GM12892 (cell line): ENCODE measurements at places on chromosomes 1 and 21.
A peak's percentile ranks its signal among the peaks of the same experiment; 100 is the strongest.

GRCh38 chr1:241934201-241934848, 23.2 kb upstream of the BECN2 start:
- no peak for DNase-seq

DNA sequence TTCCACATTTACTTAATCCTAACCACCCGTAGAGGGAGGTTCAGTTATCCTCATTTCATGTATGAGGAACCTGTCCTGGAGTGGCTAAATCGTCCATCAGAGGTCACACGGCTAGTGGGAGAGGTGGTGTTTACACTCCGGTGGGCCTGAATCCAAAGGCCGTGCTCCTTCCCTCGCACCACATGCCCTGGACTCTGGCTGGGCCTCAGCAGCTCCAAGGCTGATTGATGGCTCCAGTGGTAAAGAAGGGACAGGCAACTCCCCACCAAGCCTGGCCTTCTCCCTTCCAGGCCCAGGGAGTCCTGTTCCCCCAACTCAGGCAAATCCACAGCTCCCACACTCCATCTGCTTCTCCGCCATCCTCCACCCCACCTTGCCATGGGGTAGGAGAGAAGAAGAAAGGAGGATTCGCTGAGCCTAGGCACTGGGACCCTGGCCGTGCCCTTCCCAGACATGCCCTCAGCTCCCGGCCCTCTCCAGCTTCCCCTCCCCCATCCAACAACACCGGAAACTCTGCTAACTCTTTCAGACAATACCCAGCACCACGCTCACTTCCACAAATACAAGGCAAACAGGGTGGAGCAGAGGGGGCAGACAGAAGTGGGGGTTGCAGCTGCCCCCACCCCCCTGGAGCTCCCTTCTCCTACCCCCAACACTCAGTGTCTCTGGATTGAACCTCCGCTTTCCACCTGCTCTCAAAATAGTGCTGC, 10.9 kb downstream of the ARHGEF2 start:
- DNase-seq: no peak

- DNase-seq: no peak
Observed at GRCh38 chr1:70528590-70529333, 117.7 kb downstream of the CTH start.

DNA sequence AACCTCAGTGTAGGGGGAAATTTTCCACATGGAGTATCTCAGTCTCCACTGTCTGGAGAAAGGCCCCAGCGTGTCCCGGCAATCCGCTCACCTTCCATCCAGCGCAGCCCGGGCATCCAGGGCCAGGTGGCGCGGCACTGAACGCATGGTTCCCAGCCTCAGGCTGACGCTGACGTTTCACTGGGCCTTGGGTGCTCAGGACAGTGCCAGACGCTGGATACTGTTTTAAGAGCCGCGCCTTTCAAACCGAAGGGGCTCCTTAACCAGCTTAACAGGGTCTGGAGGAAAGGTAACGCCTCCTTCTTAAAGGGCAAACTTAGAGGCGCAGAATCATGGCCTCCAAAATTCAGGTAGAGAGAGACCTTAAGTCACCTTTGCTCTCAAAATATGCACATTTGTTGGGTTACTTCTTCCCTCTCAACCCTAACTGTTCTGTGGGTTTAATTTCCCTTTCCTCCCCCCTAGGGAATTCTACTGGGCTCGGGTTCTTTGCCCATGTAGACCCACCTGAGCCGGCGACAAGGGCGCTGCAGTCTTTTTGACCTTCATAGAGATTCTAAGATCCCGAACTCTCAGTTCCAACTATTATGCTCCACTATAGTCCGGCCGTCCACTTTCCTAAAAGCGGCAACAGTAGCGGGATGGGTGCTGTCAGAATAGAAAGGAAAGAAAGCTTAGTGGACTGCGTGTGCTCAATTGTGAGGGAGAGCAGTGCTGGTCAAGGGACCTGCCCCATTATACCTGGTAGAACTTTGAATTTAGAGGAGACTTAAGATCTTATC, 3.5 kb upstream of the LHX9 start:
- DNase-seq: no peak

DNA sequence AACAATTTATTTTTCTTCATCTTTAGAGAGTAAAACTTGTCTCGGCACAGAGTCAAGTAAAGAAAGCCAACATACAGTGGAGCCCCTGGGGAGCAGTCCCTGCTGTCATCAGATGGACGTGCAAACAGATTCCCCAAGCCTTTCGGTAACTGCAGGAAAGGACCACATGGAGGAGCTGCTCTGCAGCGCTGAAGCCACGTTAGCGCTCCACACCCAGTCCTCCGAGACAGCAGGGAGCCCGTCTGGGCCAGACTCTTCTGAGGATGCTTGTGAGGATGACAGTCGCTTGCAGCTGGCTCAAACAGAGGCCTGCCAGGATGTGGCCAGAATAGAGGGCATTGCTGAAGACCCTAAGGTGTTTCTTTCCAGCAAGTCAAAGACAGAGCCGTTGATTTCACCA, 77.1 kb upstream of the SCCPDH start:
- DNase-seq: no peak

GRCh38 chr1:210730023-210730422, 401.3 kb downstream of the HHAT start:
- DNase-seq: no peak

- no peak for DNase-seq
Observed at GRCh38 chr1:71498542-71498941, 417.7 kb upstream of the ZRANB2 start.

DNA sequence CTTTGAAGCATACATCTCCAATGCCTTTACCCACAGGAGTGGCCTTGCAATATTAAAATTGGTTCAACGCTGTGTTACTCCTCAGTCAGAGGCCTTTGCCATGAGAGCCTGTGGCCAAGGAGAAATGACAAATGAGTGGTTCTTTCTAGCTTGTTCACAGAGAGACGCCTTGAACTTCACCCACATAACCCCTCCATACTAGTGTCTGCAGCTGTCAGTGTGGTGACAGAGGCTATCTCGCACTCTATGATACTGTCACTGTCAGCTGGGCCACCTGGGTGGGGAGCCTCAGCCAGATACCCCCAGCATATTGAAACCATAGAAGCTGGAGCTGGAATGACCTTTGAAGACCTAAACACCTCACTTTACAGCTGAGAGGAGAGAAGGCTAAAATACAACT, 57.4 kb upstream of the LBR start:
- DNase-seq: no peak

- DNase-seq: no peak
Observed at GRCh38 chr1:43604192-43604591, 45.8 kb upstream of the KDM4A start.

DNA sequence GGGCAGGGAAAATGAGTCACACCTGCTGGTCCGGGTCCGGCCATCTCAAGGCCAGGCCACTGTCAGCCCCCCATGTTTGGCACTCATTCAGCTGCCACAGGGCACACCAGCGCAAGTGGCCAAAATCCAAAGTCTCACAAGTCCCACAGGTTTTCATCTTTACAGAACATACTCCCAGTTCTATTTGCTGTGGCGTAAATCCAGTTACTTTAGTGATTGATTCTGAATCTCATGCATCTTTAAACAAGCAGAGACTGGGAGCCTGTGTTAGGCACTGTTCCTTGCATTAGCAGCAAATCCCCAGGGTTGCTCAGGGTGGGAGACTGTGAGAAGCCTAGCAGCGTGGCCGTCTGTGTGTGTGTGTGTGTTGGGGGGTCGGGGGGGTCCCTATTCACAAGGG, 1.1 kb upstream of the SLC2A5 start:
- no peak for DNase-seq

GRCh38 chr21:16568244-16568643, 838.5 kb downstream of the USP25 start:
- no peak for DNase-seq

GRCh38 chr21:32772281-32773047, 909 bp upstream of the PAXBP1 start:
- peak; percentile 32 for DNase-seq

DNA sequence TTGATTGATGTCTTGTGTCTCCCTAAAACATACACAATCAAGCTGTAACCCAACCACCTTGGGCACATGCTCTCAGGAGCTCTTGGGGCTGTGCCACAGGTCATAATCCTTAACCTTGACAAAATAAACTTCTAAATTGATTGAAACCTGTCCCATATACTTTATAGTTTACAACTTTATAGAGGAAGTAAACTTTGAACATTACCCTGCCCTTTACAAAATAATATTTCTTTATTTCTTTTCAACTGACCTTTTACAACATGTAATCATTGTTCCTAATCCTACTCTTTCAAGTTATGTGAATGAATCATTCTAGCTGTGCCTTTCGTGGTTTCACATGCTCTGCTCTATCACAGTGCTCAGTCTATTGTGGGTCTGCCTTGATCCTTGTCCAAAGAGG, 118.3 kb upstream of the ATP1A1 start:
- DNase-seq: no peak

DNA sequence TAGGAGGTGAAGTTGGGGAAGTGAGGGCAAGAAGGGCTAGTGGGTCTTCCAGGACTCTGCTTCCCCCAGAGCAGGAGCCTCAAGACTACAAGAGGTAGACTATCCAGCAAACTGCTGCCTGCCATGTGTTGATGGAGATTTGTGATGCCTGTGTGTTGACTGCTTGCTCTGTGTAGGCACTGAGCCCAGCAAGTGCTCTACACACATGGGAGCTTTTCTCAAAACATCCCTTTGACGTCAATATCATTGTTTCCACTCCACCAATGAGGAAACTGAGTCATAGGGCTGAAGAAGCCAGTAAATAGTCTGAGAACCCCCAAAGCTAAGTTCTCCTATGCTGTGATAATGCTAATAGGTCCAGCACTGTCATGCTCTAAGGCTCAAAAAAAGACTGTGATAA, 207.2 kb upstream of the NFIA start:
- DNase-seq: no peak

GRCh38 chr1:86296305-86297205, 99.6 kb downstream of the ODF2L start:
- DNase-seq: no peak

DNA sequence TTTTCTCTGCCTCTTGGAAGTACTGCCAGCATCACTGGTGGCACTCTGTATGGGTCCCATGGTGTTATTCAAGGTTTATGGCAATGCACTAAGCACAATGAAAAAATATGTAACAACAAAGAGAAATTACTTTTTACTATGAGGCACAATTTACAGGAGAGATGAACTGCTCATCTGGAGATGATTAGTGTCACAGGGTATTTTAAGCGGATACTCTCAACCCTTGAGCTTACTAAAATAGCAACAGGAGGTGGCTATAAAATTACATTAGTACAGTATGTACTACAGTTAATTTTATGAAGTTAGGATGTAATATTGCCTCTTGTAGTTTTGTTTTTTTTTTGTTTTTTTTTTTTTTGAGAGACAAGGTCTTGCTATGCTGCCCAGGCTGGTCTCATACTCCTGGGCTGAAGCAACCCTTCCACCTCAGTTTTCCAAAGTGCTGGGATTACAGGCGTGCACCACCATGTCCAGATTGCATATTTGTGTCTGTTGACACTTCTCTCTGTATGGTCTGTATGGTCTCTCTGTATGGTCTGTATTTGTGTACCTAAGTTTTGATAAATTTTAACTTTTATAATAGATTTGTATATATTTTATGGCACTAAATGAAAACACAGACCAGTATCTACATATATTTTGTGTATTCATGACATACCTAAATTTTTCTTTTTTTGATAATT, 175.6 kb upstream of the HP1BP3 start:
- DNase-seq: no peak

- no peak for DNase-seq
Observed at GRCh38 chr21:26966649-26967061, 233 bp downstream of the ADAMTS5 start.

- DNase-seq: no peak
Observed at GRCh38 chr1:22722901-22723550, 12.4 kb downstream of the EPHB2 start.

DNA sequence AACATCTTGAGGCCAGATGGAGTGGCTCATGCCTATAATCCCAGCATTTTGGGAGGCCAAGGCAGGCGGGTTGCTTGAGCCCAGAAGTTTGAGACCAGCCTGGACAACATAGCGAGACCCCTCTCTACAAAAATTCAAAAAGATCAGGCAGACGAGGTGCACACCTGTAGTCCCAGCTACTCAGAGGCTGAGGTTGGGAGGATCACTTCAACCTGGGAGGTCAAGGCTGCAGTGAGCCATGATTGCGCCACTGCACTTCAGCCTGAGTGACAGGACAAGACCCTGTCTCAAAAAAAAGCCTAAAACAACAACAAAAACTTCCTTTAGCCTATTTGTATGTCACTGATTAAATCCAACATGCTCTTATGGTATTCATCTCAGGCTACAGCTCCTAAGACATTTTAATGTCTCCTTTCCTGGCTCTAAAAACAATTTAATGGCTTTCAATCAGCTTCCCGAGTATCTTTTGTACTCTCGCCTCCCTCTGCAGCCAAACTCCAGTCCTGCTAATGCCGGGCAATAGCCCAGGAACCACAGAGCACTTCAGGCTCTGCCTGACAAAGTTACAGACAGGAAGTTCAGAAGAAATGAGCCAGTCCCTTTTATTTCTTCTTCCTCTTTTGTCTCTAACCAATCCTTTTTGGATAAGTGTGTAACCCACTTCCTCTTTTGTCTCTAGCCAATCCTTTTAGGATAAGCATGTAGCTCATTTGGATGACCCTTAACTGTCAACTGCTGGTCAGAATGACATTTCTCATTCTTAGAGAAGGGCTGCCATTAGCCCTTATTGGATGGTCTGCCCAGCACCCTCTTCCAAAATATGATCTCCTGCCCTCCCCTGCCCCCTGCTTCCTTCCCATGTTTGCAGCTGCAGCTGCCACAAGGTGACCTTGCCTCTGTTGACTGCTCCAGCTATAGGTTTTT, 6.6 kb upstream of the DOP1B start:
- no peak for DNase-seq

- DNase-seq: no peak
Observed at GRCh38 chr1:111174070-111174469, 26.4 kb downstream of the DENND2D start.

GRCh38 chr21:20207335-20207734, 790.9 kb upstream of the NCAM2 start:
- no peak for DNase-seq

GRCh38 chr1:67009792-67010191, 44.2 kb downstream of the SLC35D1 start:
- DNase-seq: no peak

- DNase-seq: no peak
Observed at GRCh38 chr1:55702064-55702463, 486.9 kb upstream of the USP24 start.

GRCh38 chr1:54506594-54506993, 41.4 kb upstream of the ACOT11 start:
- DNase-seq: no peak

DNA sequence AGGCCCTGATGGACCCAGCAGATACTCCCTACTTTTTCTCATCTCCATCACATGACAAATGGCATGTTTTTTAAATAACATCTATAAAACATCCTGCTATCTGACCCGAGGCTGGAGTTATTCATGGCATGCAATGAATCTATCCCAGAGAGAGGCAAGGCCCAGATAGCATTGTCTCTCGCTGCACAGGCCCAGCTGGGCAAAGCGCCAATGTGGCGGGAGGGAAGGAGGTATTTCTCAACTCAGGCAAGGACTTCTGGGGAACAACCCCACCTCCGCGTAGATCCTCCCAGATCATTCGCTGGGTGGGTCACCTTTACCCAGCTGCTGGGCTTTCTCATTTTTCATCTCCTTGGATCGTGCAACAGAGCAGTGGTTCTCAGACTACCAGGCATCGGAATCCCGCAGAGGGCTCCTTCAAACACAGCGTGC, 59.8 kb downstream of the ERG start:
- DNase-seq: no peak
